ENCODE measurements at places on chromosomes 1 and 21.

- no peak for DNase-seq
These were observed 104.1 kb downstream of the KCNN3 start for GRCh38 chr1:154765970-154766369.

GRCh38 chr1:52550447-52550846 is 2.4 kb downstream of the TUT4 start:
- DNase-seq = no peak

- DNase-seq = no peak
These were observed 46.1 kb upstream of the KAZN start for GRCh38 chr1:14552246-14552965.

- DNase-seq = no peak
These were observed 199.5 kb downstream of the ADGRL2 start for GRCh38 chr1:82000221-82000620.

- no peak for DNase-seq
These were observed 50.5 kb upstream of the GFI1 start for GRCh38 chr1:92536980-92537884.

DNA sequence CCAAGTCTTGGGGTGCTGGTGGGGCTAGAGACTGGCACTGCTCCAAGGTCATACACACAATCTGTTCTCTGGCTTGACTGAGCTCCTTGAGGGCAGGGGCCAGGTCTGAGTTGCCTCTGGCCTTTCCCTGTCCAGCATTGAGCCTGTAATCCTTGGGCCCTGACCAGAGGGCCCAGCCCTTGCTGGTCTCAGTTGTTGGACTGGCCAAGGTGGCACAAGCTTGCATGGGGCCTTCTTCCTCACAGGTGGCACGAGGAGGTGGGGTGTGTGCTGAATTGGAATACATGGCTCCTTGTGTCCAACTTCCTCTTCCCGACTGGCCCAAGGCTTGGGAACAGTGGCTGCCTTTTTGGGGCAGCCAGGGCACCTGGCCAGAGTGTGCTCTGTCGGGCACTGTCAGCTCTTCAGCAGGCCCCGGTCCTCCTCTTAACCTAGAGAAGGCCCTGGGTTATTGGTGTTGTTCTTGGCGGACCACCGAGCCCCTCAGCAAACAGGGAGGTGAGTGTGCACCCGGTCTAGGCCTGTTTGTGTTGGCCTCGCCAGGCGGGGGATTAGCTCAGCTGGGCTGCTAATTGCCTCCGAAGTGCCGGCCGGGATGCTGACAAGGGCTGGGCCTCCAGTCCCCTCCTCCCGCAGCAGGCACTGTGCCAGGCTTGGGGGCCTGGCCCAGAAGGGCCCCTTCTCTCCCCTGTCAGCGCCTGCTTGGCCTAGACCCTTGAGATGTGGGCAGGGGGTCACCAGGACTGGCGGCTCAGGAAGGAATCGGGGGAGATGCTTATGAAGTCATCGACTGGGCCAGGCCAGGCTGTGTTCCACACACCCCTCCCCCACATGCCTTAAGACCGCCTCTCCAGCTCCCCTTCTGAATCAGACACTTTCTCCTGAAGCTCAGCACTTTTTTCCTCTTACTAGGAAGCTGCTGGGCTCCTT is 28.5 kb downstream of the WNT4 start:
- no peak for DNase-seq

DNA sequence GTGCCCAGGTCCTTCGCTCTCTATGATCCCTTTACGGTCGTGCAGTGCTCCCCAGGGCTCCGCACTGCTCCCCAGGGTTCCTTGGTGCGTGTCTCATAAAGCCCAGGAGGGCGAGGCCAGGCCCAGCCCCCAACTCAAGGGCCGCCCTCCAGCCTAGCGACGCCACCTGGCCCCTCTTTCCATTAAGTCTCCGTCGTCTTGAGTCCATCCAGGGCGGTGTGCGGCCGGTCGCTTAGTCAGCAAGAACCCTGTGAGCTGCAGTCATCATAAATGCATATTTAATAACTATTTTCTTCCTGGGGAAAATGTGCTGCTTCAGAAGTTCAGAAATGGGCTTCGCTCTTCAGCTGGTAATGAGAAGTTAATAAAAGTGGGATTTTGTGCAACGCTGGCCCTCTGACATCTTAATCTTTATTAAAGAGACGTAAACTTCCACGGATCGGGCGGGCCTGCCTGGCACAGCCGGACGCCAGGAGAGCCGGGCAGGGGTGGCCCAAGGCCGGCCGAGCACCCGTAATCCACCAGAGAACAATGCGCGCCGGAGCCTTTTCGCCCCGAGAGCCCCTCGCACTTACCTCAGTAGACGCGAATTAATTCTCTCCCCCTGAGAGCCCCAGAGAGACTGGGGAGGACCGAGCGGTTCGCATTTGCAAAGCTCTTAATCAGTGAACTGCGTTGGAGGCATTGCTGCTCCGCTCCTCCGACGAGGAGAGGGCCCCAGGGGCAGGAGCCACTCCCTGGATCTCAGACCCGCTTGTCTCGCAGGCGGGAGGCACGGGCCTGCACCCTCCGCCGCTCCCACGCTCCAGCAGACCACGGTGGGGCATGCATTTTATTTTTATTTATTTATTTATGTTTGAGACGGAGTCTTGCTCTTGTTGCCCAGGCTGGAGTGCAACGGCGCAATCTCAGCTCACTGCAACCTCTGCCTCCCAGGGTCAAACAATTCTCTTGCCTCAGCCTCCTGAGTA is 188.3 kb upstream of the ARHGEF16 start:
- DNase-seq = no peak

DNA sequence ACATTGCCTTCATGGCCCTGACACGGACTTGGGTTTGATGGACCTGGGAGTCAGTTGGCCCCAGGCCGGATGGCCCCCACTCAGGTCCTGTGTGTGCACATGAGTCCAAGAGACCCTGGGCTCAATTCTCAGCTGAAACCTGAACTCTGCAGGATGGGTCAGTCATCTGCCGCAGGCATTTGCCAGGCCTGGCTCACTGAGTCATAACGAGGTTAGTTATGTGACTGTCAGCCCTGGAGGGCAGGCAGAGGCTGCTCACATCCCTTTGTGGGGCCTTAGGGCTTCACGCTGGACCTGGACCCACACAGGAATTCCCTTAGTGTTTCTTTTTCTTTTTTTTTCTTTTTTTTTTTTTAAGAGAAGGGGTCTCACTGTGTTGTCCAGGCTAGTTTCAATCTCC is 46.5 kb downstream of the PSMG1 start:
- no peak for DNase-seq

- no peak for DNase-seq
These were observed 10.3 kb upstream of the LEFTY1 start for GRCh38 chr1:225899044-225899925.

DNA sequence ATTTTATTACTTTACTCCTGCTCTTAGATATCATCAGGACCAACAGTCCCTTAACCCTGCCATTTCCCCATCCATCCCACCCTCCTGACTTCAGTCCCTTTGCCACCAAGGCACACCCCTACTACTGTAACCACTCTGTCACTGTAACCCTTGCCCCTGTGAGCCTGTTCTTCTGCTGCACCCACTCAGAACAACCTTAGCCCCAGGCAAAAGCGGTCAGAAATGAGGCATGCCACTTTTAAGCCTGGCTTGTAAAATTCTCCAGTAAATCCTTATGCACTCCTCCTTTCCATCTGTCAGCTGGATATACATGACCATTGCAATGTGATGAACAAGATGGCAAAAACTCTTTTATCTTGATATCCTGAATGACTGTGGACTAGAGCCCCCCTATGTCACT is 555.0 kb upstream of the PLXNA2 start:
- DNase-seq = no peak

DNA sequence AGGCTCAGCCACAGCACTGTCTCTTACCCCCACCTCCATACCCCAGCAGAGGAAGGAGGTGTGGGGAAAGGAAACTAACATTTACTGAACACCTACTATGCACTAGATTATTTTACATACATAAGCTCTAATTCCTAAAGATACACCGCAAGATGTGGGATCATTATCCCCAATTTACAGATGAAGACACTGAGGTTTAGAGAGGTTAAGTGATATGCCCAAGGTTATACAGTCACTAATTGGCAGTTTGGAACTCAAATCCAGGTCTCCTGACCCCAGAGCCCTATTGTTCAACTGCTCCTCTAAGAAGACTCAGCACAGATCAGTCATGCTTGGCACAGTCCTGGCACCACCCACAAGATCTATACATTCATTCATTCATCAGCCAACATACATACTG is 3.7 kb upstream of the TENT5B start:
- no peak for DNase-seq

DNA sequence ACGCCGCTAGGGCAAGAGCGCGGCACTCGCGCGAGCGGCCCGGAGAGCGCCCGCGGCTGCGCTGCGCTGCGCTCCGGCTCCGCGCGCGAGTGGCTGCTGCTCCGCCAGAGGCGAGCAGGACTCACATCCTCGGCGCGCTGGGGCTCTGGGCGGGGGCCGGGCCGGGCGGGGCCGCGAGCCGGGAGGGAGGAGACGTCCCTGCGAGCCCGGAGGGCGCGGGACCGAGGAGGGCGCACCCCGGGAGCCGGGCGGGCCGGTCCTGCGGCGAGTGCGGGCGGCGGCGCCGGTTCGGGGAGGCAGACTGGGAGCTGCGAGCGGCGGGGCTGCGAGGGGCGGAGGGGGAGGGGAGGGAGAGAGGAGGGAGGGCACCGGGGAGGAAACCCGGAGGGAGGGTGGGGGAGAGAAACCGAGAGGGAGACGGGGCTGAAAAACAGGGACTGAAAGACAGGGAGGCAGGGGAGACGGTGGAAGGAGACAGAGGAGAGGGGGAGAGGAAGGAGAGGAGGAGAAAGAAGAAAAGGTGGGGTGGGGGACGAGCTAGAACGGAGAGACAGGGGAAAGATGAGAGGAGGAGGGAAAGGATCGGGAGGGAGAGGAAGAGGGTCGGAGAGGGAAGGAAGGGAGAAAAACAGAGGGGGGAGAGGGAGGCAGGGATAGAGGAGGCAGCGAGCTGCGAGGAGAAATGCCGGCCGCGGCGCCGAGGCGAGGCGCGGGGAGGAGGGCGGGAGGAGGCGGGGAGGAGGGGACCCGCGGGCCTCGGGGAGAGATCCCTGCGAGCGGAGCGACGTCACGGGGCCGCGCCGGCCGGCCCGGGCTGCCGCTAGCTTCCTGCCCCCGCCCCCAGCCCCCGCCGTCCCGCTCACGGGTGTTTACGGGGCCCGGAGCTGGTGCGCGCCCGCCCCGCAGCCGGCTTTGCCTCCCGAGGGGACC is at the start of gene CAMK2N1:
Gene CAMK2N1, minus strand, starts transcription at position 684 of the 930 bp plus-strand sequence. CDS start 831 bp downstream, outside the sequence.
- DNase-seq = peak; percentile 29

GRCh38 chr1:85243372-85243771 is 16.1 kb downstream of the C1orf52 start:
- no peak for DNase-seq

DNA sequence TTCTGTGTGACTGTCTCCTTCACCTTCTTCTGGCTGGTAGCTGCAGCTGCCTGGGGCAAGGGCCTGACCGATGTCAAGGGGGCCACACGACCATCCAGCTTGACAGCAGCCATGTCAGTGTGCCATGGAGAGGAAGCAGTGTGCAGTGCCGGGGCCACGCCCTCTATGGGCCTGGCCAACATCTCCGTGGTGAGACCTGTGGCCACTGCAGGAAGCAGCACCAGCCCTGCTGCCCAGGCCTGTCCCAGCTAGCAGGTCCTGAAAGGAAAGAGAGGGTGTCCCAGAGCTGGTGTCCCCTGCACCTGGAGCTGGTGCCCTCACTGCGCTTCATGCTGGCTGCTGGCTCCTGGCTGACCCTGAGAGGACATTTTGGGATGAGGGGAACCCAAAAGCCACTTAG is 5.9 kb upstream of the ATXN7L2 start:
- DNase-seq = no peak

- no peak for DNase-seq
These were observed 121.8 kb upstream of the ERRFI1 start for GRCh38 chr1:8147956-8148355.

GRCh38 chr1:7379441-7379971 is 391.6 kb upstream of the VAMP3 start:
- DNase-seq = no peak

DNA sequence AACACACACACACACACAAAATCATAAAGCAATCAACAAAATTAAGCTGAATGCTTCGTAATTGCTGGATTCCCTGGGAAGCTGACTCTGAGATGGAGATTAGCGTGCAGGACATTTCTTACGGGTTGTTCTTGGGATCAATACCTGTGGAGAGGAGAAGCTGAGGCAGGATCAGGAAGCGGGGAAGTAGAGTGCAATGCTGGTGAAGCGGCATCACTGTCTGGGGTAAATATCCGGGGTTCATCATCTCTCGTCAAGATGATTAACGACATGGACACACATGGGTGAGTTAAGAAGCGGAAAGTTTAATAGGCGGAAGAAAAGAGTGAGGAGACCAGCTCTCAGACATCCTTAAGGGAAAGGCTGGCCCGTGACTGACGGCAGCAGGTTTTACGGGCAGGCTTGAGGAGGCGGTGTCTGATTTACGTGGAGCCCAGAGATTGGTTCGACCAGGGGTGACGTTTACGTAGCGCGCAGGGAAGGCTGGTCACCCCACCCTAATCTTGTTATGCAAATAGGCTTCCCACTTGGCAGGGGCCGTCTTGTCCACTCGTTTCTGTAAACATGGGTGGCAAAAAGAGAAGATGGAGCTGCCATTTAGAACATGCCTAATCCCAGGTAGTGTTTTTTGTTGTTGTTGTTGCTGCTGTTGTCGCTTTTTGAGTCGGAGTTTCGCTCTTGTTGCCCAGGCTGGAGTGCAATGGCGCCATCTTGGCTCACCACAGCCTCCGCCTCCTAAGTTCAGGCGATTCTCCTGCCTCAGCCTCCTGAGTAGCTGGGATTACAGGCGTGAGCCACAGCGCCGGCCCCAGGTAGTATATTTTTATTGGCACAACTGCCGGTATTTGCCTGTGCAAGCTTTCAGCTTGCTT is 135.6 kb upstream of the KCNJ15 start:
- no peak for DNase-seq

DNA sequence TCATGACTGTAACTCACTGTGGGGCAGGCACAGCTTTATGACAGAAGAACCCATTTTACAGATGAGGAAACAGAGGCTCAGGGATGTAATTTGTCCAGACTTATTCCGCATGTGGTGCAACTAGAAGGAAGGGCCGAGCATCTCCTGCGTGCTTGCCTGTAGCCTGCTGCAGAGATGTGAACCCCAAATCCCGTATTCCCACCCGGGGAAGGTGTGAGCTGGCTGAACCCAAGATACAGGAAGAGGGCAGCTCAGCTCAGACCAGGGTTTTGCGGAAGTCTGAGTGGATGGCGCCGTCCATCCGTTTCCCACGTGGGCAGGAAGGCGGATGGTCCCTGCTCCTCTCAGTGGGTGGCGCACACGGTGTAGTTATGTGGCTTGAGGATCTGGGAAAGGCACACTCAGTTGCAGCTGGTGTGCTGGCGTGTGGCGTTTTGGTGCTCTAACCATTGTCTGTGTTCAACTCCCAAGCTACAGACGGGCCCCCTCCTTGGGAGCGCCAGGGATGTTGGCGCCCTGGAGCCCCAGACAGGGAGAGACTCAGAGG is 1.2 kb downstream of the CROCC start:
- no peak for DNase-seq

GRCh38 chr1:9447215-9447960 is 91.9 kb upstream of the SLC25A33 start:
- no peak for DNase-seq

Data from T-helper 22 cell (primary cell).